ENCODE measurements at places on chromosomes 16 and 17. TPM values are rescaled to one million over a fixed set of nuclear protein-coding genes. Genes with fewer than 3 reads are reported as not detected.

GRCh38 chr16:73143576-73144422 lies 95.9 kb upstream of the ZFHX3 start:
- DNase-seq, result peak; percentile 29

- DNase-seq, result no peak
Observed at GRCh38 chr16:1740234-1740633, 31.1 kb downstream of the NME3 start.

GRCh38 chr17:79612468-79613194 lies 1.8 kb upstream of the RBFOX3 start:
- no peak for DNase-seq

DNA sequence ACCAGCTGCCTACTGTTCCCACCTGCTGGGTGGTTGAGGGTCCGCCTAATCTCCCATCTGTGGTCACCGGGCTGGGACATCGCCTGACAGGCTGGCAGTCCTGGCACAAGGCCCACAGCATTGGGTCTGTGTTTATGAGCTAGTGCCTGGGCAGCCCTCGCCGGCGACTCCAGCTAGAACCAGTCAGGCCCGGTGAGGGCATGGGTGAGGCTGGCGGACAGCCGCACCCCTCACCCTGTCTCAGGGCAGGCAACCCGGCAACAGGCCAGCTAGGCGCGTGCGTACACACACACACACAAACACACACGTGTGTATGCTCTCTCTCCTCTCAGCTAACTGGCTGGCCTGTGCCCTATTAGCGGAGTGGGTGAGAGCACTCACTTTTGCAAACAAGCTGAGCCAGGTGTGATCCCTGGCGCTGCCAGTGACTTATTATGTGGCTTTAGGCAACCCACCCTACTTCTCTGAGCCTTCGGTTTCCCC lies 10.4 kb downstream of the HSD11B2 start:
- DNase-seq, result no peak

GRCh38 chr17:77182205-77183172 lies 41.7 kb downstream of the SEC14L1 start:
- no peak for DNase-seq

DNA sequence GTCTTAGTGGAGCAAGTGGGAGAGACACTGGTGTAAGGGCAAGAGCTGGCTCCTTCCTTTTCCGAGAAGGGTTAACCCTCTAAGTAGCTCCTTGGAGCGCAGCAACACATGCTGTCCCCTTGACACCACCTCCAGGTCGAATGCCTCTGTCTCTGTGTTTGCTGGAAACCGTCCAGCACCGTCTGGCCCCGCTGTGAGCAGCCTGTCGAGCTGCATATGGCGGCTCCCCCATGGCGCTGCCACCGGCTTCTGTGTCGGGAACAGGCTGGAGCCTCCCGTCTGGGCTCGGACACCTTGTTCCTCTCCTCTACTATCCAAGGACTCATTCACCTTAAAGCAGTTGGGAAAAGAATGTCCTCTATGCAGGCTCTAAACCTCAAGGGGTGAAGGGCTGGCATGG lies 28.9 kb upstream of the WSCD1 start:
- DNase-seq, result no peak

DNA sequence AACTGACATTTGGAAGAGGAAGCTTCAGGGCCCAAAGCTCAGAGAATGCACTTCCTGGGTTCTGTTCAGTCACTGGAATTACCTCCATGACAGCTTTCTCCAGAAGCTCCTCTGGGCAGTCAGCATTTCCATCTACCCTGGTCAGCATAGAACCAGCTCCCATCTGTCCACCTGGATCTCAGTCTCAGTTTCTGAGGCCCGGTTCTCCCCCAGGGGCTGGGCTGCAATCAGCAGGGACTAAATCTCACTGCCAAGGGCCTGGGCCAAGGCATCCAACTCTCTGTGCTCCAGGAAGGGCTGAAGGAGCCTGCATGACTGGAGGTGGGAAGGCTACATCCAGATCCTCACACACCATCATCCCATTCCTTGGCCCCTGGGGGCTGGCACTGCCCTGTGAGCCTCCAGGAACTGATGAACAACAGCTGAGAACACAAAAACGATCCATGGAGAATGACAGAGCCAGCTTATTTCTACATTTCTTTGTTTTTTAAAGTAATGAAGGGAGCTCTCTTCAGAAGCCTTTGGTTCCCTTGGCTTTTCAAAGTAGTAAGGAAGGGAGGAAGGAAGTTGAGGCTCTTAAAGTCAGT lies 66.3 kb upstream of the MRTFB start:
- DNase-seq, result no peak

DNA sequence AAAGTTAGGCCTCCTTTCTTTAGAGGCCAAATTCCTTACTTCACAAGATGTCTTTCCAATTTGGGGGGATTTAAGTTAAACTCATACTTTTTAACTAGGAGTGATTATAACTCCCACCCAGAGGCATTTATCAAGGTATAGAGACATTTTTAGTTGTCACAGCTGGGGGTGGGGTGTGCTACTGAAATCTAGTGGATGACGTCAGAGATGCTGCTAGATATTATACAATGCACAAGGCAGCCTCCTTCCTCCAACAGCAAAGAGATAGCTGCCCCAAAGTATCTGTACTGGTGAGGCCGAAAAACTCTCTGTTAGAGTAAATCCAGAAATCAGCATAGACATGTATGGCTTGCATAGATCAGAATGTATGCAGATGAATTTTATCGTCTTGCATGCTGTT lies 324.0 kb downstream of the HS3ST4 start:
- DNase-seq, result no peak

GRCh38 chr17:39462631-39463375 lies 1.5 kb downstream of the CDK12 start:
- DNase-seq, result no peak

Gene CKLF
- total RNA-seq, result 35.5 TPM

Gene C16orf46
- total RNA-seq, result 0.69 TPM

Gene CMTM1
- total RNA-seq, result 2.0 TPM
